Stimulated activated CD8-positive, alpha-beta memory T cell treated with anti-CD3 and anti-CD28 coated beads, Interleukin-2, amount 100 ng/mL, for 1 hour (primary cell): ENCODE measurements at places on chromosomes 6 and 20.

DNA sequence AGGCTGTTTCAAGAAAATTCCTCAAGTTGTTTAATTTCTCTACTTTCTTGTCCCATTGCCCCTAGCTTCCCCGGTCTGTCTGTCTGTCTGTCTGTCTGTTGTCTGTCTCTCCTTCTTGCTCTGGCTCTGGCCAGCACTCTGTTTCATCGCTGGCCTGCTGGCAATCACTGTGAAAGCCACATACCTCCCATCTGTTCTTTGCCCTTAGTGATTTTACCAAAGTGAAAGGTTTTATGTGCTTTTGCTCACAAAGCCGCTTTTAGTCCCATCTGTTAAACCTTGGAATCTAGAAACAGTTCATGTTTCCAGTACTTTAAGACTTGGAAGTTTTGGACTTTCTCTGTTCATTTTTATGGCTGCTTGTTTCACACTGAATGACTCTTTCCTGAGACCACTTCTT is 87.8 kb upstream of the EXOC2 start:
- no peak for DNase-seq

- no peak for DNase-seq
Measured at GRCh38 chr6:121443971-121444541, 8.6 kb downstream of the GJA1 start.

DNA sequence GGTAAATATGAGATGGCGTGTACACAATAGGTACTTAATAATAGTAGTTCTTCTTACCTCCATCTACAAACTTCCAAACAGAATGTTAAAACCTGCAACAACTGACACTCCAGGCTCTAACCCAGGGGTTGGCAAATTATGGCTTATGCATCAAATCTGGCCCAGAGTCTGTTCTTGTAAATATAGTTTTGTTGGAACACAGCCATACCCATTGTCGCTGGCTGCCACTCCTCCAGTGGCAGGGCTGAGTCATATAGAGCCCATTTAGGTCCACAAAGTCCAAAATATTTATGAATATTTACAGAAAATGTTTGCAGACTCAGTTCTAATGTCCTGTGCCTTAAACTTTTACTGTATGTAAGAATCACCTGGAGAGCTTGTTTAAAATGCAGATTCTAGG is 69.9 kb upstream of the BTBD3 start:
- DNase-seq: no peak

- no peak for DNase-seq
Measured at GRCh38 chr6:12007887-12008286, 4.2 kb upstream of the HIVEP1 start.
